ENCODE measurements at places on chromosomes 5 and 9.

GRCh38 chr9:107755246-107755645 lies 265.7 kb upstream of the KLF4 start:
- DNase-seq, result no peak

DNA sequence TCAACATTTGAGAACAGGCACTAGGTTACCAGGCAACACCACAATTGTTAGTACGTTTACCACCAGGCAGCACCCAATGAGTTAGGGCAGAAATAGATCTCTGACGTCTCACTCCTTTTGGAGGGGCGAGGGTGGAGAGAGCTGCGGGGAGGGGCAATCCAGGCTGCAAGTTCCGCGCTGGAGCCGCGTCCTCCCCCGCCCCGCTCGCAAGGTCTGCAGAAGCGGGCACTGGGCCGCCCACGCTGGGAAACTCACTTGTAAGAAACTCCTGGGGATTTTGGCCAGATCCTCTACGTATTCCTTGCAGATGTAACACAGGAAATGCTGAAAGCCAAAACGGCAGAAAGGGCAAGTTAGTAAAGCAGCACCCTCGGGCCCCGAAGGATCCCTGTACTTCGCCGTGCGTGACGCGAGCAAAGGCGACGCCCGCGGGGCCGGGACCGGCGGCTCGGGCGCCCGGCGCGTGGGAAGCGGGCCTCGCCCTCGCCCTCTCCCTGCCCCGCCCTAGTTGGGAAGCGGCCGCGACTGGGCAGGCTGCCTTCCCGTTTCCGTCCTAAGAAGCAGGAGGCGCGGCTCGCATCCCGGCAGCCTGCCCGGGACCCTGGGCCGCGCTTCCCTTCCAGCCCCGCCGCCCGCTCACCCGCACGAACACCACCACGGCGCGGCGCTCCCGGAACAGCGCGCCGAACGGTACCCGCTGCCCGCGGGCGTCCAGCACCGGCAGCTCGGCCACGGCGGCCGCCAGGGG lies 493 bp downstream of the PRXL2C start:
- peak; percentile 50 for DNase-seq

GRCh38 chr9:130267930-130268329 lies 2.4 kb downstream of the HMCN2 start:
- no peak for DNase-seq

GRCh38 chr9:6415266-6415665 lies 2.3 kb downstream of the UHRF2 start:
- no peak for DNase-seq

GRCh38 chr9:107983181-107983603 lies 493.6 kb upstream of the KLF4 start:
- DNase-seq, result no peak

DNA sequence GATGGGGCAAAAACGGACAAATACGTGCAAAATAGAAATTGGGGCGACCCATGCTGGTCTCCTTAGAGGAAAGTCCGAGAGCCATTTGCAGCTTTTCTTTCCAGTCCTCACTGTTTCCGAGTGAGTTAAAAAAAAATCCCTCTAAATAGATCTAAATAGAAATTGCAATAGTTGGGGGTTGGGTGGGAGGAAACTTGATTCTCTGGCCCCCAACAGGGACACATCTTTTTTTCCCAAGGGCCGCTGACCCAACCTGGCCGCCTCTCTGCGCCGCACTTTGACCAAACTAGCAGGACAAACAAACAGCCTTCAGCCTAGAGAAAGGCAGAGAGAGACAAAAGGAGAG lies 2.8 kb upstream of the NKX2-5 start:
- no peak for DNase-seq

DNA sequence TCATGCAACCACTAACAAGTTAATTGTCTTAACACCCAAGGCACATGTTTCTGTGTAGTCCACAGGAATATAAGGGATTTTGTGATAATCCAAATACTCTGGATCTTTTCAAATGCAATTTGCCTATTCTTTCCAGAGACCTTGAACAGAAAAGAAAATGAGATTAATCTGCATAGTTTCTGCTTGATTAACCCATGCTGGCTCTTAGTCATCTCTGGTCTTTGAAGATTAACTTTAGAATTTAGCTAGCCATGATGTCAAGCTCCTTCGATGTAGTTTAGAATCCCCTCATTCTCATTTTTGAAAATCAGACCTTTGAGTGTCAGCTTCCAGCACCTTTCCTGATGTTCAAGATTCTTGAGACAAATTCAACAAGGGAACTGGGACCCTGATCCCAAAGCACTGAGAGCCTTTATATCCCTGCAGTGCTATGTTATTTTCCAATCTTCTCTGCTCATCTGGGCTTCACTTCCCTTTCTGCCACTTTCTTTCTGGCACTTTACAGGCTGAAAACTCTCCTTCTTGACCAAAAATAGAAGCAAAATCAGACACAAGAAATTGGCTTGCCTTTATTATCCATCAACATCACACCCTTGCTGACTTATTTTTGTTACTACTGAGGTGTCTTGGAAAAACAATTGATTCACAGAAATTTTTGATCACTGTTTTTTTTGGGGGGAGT lies 155.5 kb downstream of the PALM2AKAP2 start:
- DNase-seq, result no peak

DNA sequence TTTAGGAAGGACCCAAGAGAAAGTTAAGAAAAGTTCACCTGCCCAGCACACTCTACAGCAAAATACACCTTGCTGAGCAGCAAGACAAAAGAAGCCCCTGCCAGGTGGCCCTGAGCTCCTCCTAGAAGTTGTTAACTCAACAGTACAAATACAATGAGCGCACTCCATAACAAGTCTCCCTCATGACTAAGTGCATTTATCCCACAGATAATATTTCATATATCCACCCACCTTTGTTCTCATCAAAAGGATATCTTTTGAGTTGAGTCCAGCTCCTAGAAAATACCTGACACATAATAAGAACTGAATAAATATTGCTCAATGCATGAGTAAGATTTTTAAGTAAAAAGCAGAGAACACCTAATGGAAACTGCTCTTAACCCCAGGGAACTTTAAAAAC lies 73.3 kb downstream of the ABCA1 start:
- DNase-seq, result no peak

DNA sequence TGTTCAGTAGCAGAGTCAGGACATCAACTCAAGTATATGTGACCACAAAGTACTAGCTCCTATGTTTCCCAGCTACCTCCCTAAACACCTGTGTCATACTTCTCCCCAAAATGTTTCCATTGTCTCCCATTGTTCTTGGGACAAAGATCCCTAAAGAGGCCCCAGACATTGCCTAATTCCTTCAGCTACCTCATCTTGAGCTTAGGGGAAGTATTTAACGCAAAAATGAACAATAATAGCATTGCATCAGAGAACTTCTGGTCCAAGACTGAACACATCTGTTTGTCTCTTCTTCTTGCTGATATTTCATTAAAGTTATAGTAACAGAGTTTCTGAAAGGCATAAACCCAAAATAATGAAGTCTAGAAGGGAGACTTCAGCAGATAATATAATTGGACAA lies 430.8 kb downstream of the MTRR start:
- no peak for DNase-seq

- DNase-seq, result no peak
Measured at GRCh38 chr9:135210676-135211523, 123.4 kb downstream of the OLFM1 start.

DNA sequence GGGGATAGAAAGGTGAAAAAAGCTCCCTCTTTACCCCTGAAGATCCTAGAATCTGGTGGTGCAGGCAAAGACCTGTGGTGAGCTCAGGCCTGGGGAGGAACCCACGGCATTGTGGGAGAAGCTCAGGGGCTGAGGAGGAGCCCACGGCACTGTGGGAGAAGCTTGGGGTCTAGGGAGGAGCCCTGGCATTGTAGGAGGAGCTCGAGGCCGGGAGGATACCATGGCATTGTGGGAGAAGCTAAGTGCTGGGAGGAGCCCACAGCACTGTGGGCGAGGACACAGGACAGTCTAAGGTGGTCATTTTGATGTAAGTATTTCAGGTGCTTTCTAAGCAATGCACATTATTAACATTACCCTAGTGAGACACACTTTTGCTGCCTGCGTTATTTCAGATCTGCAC lies 179.7 kb downstream of the HSD17B3 start:
- DNase-seq, result no peak

DNA sequence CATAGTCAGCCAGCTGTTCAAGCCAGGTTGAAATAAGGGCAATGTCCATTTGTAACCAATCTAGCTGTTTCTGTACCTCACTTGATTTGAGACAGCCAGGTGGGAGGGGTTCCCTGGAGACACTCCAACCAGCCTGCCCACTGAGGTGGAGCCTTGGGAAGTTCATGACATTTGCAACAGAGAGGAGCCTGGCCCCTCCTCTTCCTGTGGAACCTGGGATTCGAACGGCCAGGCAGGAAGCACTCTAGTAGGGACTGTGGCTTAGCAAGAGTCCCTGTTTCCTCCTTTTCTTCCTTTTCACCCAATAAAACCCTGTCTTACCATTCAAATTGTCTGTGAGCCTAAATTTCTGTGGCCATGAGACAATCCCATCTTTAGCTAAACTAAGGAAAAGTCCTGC lies 312.3 kb upstream of the NMUR2 start:
- no peak for DNase-seq

All from germinal center (tissue), 1 donor.